ENCODE measurements at places on chromosomes 1 and 21.

GRCh38 chr1:109677459-109677858 lies 9.6 kb downstream of the GSTM2 start:
- DNase-seq = no peak

DNA sequence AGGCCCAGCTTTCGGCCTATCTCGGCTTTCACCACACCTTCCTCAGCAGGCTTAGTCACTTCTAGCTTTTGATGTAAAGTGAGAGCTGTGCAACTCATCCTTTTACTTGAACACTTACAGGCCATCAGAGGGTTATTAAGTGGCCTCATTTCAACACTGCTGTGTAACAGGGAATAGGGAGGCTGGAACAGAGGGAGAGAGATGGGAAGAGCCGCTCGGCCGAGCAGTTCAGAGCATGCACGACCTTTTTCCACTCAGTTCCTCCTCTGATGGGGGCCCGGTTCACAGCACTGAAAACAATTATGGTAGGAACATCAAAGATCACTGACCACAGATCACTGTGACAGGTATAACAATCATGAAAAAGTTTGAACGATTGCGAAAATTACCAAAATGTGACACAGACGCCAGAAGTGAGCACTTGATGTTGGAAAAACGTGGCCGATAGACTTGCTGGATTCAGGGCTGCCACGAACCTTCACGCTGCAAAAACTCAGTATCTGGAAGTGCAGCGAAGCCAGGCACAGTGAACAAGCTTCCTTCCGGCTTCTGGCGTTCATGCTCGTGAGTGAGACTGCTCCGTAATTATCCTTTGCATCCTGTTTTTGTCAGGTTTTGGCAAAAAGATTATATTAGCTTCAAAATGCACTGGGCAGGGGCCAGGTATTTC lies 28.6 kb downstream of the AGPAT3 start:
- DNase-seq = no peak

GRCh38 chr21:18951271-18952038 lies 547.9 kb upstream of the TMPRSS15 start:
- no peak for DNase-seq

- DNase-seq = no peak
These were observed 72.2 kb upstream of the CD34 start for GRCh38 chr1:207983044-207983635.

DNA sequence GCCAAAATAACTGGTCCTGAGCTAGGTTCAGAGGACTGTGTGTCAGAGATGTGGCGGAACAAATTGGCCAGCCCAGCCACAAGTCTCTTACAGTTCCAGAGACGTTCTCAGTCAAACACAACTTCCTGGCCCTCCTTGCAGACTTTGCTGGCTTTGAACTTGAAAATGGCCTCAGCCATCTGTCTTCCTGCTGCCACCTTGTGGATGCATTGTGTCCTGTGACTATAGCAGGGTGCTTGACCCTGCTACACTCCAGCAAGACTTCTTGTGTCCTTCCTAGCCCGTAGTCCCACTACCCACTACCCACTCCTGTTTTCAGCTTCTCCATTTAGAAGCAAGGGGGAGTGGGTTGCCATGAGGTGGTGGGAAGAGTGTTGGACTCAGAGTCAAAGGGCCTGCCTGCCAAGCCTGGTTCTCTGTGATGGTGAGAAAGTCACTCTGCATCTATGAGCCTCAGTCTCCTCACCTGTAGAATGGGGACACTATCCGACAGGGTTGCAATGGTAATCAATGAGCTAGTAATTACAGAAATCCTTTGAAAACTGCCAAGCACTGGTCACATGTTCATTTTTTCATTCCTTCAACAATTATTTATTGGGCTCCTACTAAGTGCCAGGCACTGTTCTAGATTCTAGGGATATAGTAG lies 109.9 kb downstream of the IGSF21 start:
- DNase-seq = no peak

GRCh38 chr1:213120386-213120785 lies 69.3 kb downstream of the RPS6KC1 start:
- DNase-seq = no peak

- no peak for DNase-seq
These were observed 321.2 kb upstream of the LYPLAL1 start for GRCh38 chr1:218852527-218852926.

GRCh38 chr21:46148106-46148505 lies 7.3 kb downstream of the FTCD start:
- DNase-seq = no peak

DNA sequence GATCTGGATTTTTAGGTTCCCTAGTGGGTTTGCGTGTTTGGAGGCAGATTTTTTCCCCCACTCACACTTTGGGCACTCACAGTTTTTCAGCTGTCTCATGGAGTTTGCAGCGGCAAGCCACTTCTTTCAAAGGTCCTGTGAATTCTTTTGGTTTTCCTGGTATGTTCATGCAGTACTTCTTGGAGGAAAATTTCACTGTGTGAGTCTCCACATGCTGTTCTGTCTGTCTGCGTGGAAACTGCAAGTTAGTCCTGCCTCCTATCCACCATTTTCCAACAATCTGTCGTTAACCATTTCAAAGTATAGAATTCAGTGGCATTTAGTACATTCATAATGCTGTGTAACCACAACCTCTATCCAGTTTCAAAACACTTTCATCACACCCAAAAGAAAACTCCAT lies 793 bp upstream of the FMO1 start:
- no peak for DNase-seq

GRCh38 chr21:45644041-45644906 lies 749 bp downstream of the PCBP3 start:
- DNase-seq = no peak

DNA sequence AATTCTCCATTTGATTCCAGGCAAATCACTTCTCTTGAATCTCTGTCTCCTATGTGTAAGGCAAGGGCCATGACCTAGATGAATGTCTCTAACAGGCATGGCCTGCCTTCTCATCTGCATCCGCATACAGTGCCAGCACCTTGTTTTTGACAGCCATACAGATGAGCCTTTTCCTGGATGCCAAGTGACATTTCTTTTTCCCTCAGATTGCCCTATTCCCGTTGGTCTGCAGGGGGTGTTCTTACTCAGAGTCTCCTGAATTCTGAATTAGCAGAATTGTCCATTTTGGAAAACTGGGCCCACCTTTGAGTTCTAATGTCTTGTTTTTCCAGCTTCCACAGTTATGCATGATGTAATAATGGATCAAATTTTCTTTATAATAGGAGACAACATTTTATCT lies 88.0 kb upstream of the ADAR start:
- DNase-seq = no peak

- no peak for DNase-seq
These were observed 45.1 kb downstream of the GRIK3 start for GRCh38 chr1:36989241-36989640.
